T-cell (primary cell): ENCODE measurements at places on chromosomes 3 and 15.

GRCh38 chr3:103794656-103795055 is 1359.8 kb downstream of the ZPLD1 start:
- no peak for DNase-seq
- H3K27me3 ChIP-seq: no peaks in the 10 kb centered on the region
- no peak overlapping the region for H3K4me3 ChIP-seq
- no peaks in the 10 kb centered on the region for H3K36me3 ChIP-seq
- no peak overlapping the region for H3K27ac ChIP-seq

DNA sequence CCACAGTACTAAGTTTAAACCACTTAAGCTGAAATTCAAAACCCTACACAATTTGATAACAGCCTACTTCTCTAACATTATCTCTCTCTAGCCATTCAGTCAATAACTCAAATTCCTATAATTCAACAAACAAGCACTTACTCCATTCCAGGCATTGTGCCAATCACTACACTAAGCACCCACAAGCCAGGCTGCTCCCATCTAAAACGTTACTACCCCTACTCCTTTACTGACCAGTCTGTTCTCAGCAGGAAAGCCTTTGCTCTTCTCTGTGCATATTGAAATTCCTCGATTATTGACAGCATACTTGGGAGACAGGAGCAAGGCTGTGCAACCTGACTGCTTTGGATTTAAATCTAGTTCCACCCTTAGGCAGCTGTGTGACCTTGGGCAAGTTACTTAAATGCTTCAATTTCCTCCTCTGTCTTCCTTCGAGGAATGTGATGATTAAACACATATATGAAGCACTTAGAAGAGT is 177.2 kb upstream of the THBS1 start:
- DNase-seq: no peak
- H3K27me3 ChIP-seq: no peaks in the 10 kb centered on the region
- H3K36me3 ChIP-seq: no peaks in the 10 kb centered on the region
- no peaks in the 10 kb centered on the region for H3K4me1 ChIP-seq
- H3K27ac ChIP-seq: no peak overlapping the region

GRCh38 chr3:126474498-126475412 is 936 bp downstream of the ZXDC start:
- peak overlapping the region; percentile 89 for H3K4me3 ChIP-seq
- H3K27me3 ChIP-seq: no peaks in the 10 kb centered on the region
- H3K4me1 ChIP-seq: peaks cover 20% of the 10 kb centered on the region
- DNase-seq: peak; percentile 21
- H3K36me3 ChIP-seq: peaks cover 26% of the 10 kb centered on the region

- no peaks in the 10 kb centered on the region for H3K36me3 ChIP-seq
- no peak overlapping the region for H3K27ac ChIP-seq
- no peaks in the 10 kb centered on the region for H3K27me3 ChIP-seq
- H3K4me3 ChIP-seq: no peak overlapping the region
- no peak for DNase-seq
Observed at GRCh38 chr3:186502966-186503712, 41.0 kb downstream of the CRYGS start.

DNA sequence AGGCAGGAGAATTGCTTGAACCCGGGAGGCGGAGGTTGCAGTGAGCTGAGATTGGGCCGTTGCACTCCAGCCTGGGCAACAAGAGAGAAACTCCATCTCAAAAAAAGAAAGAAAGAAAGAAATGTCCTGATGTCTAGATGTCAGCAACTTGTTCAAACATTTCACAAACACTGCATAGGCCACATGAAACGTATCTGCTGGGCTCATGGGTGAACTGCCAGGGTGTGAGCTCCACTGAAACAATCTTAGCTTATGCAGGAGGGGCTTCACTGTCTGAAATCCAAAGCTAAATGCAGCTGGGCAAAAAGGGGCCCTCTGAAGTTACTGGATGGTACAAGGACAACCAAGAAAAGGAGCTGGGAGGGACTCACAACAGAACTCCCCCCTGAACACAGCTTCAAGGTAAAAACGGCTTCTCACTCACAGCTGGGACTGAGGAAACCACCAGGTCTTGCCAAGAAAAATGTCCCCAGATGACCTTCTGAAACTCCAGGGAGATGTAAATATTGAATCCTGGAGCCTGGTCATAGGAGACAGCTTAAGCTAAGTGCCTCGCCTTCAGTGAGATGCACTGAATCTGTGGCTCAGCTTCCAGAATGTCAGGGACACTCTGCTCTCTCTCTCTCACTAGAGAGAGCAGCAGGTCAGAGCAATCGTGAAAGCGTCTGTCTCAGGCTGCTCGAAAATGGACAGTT is 31.9 kb downstream of the SEC61A1 start:
- H3K4me1 ChIP-seq: no peaks in the 10 kb centered on the region
- H3K4me3 ChIP-seq: no peak overlapping the region
- H3K27ac ChIP-seq: no peak overlapping the region
- H3K27me3 ChIP-seq: peaks cover under 1% of the 10 kb centered on the region

GRCh38 chr15:57085267-57085666 is 166.8 kb downstream of the TCF12 start:
- H3K4me3 ChIP-seq: no peak overlapping the region
- no peak overlapping the region for H3K27ac ChIP-seq
- H3K36me3 ChIP-seq: no peaks in the 10 kb centered on the region
- no peaks in the 10 kb centered on the region for H3K27me3 ChIP-seq
- peaks cover 3% of the 10 kb centered on the region for H3K4me1 ChIP-seq
- no peak for DNase-seq

- H3K27ac ChIP-seq: no peak overlapping the region
- no peaks in the 10 kb centered on the region for H3K27me3 ChIP-seq
- H3K36me3 ChIP-seq: no peaks in the 10 kb centered on the region
- no peak for DNase-seq
- H3K4me1 ChIP-seq: no peaks in the 10 kb centered on the region
Observed at GRCh38 chr3:79406175-79406574, 361.6 kb downstream of the ROBO1 start.

- no peaks in the 10 kb centered on the region for H3K36me3 ChIP-seq
- peaks cover 6% of the 10 kb centered on the region for H3K4me1 ChIP-seq
- no peaks in the 10 kb centered on the region for H3K27me3 ChIP-seq
- H3K27ac ChIP-seq: no peak overlapping the region
- no peak overlapping the region for H3K4me3 ChIP-seq
Observed at GRCh38 chr3:31568649-31569048, 35.9 kb downstream of the STT3B start.

- no peak for DNase-seq
- H3K27ac ChIP-seq: no peak overlapping the region
- H3K36me3 ChIP-seq: no peaks in the 10 kb centered on the region
- H3K4me3 ChIP-seq: no peak overlapping the region
- no peaks in the 10 kb centered on the region for H3K4me1 ChIP-seq
Observed at GRCh38 chr15:79673416-79674123, 223.2 kb downstream of the MTHFS start.

GRCh38 chr15:78424673-78425072 is 13.3 kb upstream of the IREB2 start:
- no peak overlapping the region for H3K27ac ChIP-seq
- no peak overlapping the region for H3K4me3 ChIP-seq
- H3K27me3 ChIP-seq: peaks cover 15% of the 10 kb centered on the region
- peaks cover 2% of the 10 kb centered on the region for H3K4me1 ChIP-seq
- no peaks in the 10 kb centered on the region for H3K36me3 ChIP-seq

DNA sequence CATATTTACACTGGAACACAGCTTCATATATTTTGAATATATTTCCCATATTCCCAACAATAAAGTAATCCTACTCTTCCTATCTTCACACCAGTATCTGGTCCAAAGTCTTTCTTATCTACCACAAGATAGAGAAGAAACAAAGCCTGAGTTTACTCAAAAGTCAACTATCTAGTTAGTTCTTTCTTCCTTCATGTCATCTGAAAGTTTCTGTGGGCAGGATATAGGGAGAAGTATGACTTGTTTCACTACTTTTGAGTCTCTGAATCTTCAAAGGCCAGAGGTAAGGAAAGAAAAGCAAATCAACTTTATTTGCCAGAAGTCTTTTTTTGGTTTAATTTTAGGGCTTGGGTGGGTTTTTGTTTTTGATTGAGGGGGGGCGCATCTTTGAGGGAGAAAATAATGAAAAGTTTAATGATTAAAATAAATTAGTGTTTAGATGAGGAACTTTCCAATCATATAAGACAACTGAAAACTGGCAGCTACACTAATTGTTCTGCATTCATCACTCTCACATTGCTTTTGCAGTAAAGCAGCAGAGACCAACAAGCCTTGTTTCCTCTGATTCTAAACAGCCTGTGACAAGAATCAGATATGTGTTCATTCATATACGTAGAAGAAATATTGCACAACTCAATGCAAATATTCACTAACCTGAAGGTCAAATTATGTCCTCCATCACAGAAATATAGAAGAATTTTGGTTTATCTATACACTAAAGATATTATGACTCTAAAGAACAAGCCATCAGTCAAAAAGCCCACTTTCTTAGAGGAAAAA is 421.4 kb downstream of the SHQ1 start:
- no peak overlapping the region for H3K4me3 ChIP-seq
- peaks cover 12% of the 10 kb centered on the region for H3K4me1 ChIP-seq
- H3K36me3 ChIP-seq: no peaks in the 10 kb centered on the region
- DNase-seq: no peak
- H3K27ac ChIP-seq: no peak overlapping the region

- H3K4me1 ChIP-seq: peaks cover 6% of the 10 kb centered on the region
- no peaks in the 10 kb centered on the region for H3K36me3 ChIP-seq
- no peak overlapping the region for H3K4me3 ChIP-seq
- DNase-seq: no peak
Observed at GRCh38 chr3:126750756-126751121, 46.7 kb downstream of the CHCHD6 start.
